ENCODE measurements at places on chromosomes 4 and X.
A peak's percentile ranks its signal among the peaks of the same experiment; 100 is the strongest.

DNA sequence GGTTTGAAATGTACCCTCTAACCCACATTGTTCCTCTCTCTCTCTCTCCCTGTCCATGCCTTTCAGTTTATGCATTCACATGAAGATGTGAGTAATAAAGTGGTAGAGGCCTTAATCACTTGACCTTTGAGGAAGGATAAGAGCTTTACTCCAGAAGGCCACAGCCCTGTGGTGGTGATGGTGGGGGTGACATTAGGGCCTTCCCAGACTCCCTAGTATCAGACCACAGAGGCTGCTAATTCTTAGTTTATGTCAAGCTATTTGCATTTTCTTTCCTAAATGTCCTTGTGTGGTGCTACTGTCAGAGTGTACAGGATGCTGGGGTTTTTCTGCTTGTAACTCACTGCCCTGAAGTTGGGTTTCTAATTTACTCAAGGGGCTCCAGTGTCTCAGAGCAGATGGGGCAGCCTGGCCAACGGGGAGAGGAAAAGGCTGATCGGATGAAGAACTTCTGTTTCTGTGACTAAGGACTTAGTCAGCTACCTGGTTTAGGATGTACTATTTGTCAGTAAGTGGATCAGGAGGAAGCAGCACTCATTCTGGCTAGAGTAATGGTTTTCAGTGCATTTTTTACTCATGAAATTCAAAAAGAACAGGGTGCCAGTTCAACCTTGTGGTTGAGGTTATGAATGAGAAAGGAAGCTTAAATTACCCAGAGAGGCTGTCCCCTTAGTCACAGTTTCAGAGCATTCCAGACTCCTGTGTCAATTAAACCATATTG is 509.6 kb upstream of the DIPK2B start:
- DNase-seq, result peak; percentile 79

DNA sequence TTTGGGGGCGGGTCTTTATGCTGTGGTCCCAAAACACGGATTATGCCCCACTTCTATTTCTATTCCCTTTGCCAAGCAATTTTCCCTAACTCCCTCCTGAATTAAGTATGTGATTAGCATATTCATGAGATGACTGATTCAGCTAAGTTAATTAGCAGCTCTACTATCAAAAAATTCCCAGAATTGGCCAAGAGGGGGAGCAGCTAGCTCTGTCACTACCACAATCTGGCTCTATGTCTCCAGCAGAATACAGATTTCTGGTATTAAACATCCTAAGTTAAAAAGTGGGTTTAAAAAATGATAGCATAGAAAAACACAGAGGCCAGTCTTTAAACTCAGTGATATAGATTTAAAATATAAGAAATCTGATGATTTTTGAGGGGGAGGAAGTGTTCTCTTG is 80.3 kb downstream of the GPC4 start:
- DNase-seq, result no peak

- DNase-seq, result peak; percentile 54
Measured at GRCh38 chrX:135740681-135741149, 27.3 kb downstream of the CT45A1 start.

GRCh38 chr4:123182289-123182688 is 214.3 kb upstream of the SPRY1 start:
- DNase-seq, result no peak

DNA sequence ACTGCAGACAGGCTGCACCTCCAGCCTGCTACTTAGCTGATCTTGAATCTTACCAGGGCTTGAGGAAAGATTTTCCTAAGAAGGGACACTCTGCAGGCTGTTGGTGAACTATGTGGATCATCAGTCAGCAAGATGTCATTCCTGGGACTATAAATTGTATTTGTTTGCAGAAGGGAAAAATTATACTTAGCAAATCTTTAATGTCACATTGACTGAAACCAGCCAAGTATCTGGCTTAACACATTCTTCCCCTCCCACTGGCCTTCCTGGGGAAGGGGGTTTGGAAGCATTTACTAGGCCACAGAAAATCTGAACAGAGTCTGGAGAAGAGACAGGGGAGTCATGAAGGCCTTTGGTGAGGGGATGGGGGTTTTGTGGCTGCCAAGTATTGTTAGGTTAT is 156.7 kb upstream of the EOLA2 start:
- DNase-seq, result no peak

GRCh38 chrX:71543316-71543715 is 10.4 kb downstream of the OGT start:
- no peak for DNase-seq

GRCh38 chr4:5125321-5125720 is 74.0 kb downstream of the STK32B start:
- DNase-seq, result no peak

DNA sequence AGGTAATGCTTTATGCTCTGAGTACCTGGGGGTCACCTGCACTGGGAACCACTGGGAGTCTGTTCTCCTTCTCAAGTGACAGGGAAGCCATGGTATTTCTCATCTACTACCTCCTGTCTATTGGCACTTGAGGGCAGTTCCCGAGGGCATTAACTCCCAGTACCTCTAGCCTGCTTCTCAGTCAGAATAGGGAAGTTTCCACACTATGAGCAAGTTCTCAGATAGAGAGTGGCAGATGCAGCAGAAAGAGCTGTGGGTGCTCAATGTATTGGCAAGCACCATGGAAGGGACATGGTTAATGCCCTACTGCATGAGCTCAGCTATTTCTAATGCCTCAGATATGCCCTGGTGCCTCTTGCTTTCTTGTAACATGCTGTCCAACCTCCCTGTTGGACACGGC is 74.1 kb downstream of the ANOS1 start:
- no peak for DNase-seq

- DNase-seq, result no peak
Measured at GRCh38 chr4:153451911-153452657, 14.1 kb upstream of the TMEM131L start.
